ENCODE measurements at places on chromosomes 16 and 17.

DNA sequence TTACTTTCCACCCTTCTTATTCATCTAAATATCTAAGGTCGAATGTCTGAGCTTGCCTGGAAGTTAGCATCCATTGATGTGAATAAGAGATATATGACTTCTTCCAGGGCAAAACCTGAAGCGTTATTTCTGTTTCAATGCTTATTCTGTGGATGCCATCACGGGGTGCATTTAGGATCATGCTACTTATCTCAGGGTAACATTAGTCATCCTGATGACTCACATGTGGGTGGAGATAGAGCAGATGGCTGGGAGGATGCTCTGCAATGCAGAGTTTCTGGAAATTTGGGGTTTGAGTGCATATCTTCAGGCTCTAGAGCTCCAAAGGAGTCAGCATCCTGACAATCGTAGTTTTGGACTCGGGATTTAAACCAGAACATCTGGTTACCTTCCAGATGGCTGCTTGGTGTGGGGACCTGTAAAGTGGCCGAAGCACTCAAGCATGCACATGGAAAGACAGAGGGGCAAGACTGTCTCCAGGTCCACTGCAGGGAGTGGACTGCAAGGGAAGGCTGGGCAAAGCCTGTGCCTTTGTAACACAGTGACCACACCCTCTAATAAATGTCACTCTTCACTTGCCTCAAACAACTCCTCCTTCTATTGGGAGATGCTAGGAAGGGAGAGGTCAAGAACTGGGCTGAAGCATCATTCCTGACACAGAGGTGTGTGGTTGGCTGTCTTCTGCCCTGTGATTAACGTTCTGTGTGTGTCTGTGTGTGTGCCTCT lies 175.2 kb upstream of the SALL1 start:
- peak; percentile 96 for DNase-seq

DNA sequence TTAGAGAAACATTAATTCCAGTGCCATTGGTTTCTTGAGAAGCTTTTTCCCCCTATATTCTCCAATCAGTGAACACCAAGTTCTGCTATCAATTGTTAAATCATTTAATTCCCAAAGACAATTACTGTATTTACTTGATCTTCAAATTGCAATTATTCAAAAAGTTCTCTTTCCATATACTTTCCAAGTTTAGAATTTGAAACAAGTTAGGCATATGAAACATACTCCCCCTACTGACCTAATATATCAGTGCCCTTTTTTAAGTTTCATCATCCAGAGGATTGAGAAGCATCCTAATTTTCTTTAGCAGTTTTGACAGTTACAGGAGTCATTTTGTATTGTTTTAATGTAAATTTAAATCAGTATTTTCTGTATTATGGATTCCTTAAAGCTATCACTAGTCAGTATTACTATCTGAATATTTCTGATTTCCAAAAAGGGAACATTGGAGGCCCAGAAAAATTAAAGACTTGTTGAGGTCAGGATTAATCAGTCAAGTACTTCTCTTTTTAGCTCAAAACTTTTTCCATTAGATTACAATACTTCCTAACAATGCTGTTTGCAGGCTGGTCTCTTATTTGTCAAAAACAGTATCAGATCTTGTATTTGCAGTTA lies 16.3 kb downstream of the MEIOC start:
- DNase-seq = peak; percentile 31

- no peak for DNase-seq
Measured at GRCh38 chr17:75795820-75796607, 11.4 kb downstream of the UNK start.

GRCh38 chr17:38442548-38442947 lies 14.3 kb downstream of the ARHGAP23 start:
- DNase-seq = peak; percentile 44

DNA sequence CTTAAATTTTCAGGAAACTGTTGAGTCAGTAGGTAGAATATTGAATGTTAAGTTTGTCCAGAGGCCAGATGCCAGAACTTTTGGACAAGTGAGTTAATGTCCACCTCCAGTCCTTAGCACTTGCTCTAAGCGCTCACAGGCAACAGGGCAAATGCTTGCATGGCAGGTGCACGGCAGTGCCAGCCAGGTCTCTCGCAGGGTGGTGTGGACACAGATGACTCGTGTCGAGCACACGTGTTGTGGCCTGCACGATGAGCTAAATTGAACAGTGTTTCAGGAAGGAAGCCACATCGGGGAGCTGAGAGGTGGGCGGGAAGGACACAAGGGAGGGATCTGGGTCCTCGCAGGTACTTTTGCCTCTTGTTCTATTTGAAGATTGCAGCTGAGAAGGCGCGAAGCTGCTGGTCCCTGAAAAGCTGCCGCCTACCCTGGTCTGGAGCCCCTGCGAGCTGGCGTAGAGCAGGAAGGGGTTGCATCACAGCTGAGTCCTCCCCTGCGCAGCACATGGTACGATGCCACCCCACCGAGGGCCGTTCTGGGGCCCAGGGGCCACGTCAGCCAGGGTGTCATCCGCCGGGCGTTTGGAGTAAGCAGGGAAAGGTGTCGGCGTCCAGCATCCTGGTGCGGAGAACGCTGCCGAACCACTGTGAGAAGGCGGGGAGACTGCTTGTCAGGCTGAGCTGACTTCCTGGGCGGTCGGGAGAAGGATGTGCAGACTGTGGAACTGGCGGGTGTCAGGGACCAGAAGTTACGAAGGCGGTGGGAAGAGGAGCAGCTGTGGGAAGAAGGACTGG lies 6.3 kb downstream of the RAB40C start:
- DNase-seq = no peak

DNA sequence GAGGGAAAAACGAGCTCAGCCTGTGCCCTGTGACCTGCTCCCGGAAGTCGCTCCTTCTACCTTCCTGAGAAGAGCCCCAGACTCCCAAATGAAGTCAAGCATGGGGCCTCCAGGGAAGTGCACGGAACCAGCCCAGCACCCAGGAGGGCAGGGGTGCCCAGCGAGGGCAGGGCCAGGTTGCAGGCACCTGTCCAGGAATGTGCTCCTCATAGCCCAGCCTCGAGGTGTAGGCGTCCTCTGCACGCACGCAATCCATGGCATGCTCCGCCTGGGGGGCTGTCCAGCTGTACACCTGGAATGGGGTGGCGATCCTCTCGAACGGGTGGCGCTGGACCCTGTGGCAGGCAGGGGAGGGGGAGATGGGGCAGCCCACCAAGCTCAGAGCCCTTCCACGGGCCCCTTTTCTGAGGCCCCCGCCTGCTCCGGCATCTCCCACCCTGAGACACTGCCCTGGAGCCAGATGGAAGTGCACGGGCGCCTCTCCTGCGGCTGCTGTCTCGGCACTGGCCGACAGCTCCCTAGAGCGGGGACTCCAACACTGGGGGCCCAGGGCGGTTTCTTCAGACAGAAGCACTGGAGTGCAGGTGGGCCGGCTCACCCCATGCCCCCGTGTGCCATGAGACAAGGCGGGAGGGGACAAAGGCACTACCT lies 10.9 kb downstream of the CLUH start:
- DNase-seq = no peak

GRCh38 chr17:33356266-33356665 lies 63.2 kb upstream of the ASIC2 start:
- no peak for DNase-seq

GRCh38 chr17:4580291-4580690 lies 4.0 kb upstream of the SMTNL2 start:
- no peak for DNase-seq

- DNase-seq = no peak
Measured at GRCh38 chr16:12757546-12757945, 46.1 kb downstream of the CPPED1 start.

GRCh38 chr17:332023-332422 lies 20.6 kb downstream of the RPH3AL start:
- DNase-seq = no peak

GRCh38 chr16:81448154-81449131 lies 3.8 kb downstream of the CMIP start:
- no peak for DNase-seq

GRCh38 chr16:72810480-72810879 lies 237.4 kb downstream of the ZFHX3 start:
- DNase-seq = no peak

DNA sequence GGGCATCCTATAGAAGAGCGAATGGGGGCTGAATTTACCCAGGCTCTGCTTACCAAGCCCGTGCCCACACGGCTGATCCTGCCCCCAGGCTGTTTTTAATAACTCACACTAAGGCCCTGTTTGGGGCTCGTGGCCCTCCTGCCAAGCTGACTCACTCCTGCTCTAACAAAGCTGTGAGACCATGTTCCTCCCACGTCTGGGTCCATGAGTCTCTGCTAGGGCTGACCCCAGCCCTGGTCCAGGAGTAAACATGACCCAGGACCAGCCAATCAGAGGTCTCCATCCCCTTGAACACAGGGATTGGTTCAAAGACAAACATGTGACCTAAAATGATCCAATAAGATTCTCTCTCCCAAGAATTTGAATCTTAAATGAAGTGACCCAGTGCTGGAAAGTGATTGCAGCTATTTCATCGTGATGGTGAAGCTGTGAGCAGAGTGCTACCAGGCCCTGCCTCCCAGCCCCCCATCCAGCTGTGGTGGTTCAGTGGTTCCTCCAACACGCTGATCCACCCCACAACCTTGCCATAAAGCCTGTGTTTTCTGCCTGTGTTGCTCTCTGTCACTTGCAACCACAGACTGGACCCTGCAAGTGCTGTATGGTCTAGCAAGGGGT lies 57.2 kb downstream of the C16orf82 start:
- peak; percentile 20 for DNase-seq

DNA sequence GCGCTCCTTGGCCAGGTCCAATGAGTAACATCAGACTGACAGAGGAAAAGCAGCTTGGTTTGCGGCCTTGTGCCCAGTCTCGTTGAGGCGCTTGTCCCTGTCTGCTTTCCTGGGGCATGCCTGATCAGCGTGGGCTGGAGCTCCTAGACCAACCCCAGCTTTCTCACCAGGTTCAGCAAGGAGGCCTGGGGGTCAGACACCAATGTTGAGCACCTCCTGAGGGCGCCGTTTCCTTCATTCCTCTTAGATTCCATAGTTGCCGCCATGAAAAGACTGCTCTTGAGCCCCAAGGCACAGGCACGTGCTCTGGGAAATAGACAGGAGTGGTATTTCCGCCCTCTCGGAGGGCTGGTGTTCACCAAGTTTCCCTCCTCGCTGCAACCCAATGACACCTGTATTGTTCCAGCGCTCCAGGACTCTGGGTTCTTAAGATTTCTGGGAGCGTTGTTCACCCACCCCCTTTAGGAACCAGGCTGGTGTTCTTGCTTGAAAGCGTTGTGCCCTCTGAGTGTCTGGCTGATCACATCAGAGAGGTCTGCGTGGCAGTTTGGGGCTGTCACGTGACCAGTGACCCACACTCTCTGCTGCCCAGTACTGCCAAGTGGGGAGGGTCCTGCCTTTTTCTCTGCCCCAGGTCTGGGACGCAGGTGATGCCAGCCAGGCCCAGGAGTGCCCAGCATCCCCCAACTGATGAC lies 18.0 kb downstream of the KCTD2 start:
- DNase-seq = no peak

DNA sequence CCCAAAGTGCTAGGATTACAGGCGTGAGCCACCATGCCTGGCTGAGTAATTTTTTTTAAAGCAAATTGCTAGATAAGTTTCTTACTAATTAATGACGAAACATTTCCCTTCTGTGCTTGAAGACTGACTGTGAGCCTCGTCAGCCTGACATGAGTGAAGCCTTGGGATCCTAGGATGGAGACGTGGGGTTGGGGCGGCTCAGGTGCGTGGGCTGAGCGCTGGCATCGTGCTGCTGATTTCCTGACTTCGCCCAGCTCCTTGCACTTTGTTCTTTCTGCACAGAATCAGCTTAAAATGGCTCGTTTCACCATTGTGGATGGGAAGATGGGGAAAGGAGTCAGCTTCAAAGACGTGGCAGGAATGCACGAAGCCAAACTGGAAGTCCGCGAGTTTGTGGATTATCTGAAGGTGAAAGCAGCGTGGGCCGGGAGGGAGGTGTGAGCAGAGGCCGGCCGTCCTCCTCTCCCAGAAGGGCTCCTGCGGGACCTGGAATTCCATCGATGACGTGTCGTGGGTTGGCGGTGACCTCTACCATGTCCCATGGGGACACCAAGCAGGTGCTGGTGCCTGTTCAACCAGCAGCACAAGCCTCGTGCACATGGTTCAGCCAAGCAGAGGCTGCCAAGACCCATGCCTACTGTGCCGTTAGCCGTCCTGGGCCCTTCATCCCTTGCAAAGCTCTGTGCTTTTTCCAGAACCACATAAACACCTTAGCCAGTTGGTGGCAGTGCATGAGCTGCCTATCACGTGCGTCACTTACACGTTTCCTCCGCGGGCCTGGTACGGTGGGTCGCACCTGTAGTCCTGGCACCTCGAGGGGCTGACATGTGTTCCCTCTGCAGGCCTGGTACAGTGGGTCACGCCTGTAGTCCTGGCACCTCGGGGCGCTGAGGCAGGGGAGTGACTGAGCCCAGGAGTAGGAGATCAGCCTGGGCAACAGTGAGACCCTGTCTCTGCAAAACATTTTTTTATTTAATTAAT lies 22.5 kb downstream of the SPG7 start:
- no peak for DNase-seq

- peak; percentile 75 for DNase-seq
Measured at GRCh38 chr16:57039148-57039812, 49.9 kb downstream of the NLRC5 start.

DNA sequence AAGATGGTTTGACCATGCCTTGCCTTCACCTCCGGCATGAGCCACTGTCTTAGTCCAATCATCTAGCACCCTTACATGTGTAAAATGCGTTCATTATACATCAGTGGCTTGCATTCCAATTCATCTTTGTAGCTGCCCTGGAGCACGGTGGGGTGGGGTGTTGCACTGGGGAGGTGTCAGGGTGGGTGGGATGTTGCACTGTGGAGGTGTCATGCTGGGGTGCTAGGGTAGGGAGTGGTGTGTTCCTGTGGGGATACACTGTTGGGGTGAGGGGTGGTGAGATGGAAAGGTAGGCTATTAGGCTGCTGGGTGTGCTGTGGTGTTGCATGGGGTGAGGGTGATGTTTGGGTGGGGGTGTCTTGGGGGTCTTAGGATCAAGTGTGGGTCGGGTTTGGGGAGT lies 47.0 kb downstream of the NLRC5 start:
- no peak for DNase-seq

GRCh38 chr16:88705801-88706228 lies 393 bp downstream of the RNF166 start:
- DNase-seq = no peak

DNA sequence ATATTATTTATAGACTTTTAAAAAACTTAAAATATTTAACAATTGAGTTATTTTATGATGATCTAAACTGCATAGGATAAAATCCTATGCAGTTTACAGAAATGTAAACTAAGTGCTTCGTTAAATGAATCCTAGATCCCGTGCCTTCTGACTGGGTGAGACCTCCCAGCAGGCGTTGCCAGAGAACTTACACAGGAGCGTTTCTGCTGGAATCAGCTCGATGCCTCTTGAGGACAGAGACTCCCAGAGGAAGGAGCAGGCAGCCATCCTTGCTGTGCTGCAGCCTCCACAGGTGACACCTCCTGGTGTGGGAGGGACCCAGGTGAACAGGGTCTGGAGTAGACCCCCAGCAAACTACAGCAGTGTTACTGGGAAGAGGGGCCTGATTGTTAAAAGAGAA lies 160.4 kb downstream of the WWOX start:
- no peak for DNase-seq

Data from fibroblast of mammary gland (primary cell).